ENCODE measurements at places on chromosomes 2 and 18. TPM values are rescaled to one million over a fixed set of nuclear protein-coding genes. Genes with fewer than 3 reads are reported as not detected.

DNA sequence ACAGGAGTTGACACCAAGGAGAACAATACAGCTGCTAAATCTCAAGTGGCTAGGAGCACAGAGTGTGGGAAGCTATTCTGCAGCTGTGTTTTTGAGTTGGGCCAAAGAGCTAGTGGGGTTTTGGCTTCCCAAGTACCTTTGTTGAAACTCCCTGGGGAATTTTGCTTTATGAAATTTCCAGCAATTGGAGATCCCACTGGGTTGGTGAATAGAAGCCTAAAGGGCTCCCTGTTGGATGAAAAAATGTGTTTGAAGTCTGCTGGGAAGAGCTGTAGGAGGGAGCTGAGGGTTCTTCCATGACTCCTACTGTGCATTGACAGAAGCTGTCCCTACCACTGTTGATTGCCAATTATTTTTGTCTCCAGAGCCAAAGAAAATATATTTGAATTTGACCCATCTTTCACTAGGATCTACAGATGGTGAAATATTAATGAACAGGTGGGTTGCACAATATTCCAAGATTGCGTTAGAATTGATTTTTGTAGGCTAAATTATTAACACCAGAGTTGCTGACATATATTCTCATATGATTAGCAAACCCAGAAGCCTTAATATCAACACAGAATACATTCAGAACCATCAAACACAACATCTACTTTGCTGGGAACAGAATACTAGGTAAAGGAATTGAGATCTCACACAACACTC lies 95.4 kb upstream of the CYP1B1 start:
- no peak for DNase-seq

GRCh38 chr2:130759906-130760753 lies 4.8 kb downstream of the AMER3 start:
- no peak for DNase-seq

DNA sequence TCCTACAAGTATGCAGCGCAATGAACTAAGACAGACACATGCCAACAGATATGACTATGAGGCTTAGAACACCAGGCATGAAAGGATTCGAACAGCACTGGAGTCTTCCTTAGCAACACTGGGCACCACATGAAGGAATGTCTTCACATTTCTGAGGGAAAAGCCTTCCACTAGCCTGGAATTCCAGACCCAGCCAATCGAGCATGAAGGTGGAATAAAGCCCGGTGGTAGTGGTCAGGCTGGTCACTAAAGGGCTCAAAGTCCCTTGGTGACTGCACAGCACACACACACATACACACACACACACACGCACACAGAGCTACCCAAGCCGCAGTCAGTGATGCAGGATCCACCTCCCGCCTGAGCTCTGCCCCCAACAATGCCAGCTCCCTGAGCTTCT lies 19.7 kb upstream of the SFXN5 start:
- peak; percentile 50 for DNase-seq

The NEURL3 gene
- polyA plus RNA-seq = 0.81 TPM

GRCh38 chr2:173354073-173354581 lies 545 bp upstream of the CDCA7 start:
- DNase-seq = peak; percentile 26

DNA sequence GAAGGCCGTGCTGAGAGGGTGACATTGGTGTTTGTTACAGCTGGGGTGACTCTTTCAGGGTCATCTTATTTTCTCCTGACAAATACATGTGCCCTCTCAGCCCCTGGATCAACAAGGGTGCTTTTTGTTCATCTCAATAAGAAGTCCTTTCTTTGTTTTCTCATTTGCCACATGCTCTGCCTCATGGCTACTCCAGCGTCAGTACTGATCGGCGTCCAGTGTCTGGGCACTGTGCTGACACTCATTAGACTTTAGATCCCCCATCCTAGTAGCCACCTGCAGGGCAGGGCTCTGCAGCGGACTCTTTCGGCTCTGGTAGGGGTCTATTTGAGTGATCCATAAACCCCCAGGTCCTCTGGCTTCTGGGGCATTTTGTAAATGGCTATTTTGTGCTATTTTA lies 38.4 kb downstream of the NPPC start:
- DNase-seq = no peak

The NOL4 gene
- polyA plus RNA-seq = 6.5 TPM

DNA sequence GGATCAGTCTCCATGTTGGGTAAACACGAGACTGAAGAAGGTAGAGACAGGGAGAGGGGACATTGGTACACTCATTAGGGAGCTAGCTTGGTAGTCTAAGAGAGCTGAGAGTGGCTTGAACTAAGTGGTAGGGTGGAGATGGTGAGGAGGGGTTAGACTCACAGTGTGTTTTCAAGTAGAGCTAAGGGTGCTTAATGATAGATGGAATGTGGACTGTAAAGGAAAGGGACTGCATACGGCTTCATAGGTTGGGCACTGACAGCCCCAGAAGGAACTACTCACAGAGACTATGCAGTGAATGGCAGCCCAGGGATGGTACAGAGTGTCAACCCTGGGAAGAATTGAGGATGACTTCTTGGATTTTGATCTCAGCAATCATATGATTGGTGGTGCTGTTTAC lies 178.1 kb downstream of the CCDC85A start:
- no peak for DNase-seq

The CFC1 gene
- 3.7 TPM for polyA plus RNA-seq

- no peak for DNase-seq
Measured at GRCh38 chr2:234606896-234607295, 110.0 kb upstream of the ARL4C start.

DNA sequence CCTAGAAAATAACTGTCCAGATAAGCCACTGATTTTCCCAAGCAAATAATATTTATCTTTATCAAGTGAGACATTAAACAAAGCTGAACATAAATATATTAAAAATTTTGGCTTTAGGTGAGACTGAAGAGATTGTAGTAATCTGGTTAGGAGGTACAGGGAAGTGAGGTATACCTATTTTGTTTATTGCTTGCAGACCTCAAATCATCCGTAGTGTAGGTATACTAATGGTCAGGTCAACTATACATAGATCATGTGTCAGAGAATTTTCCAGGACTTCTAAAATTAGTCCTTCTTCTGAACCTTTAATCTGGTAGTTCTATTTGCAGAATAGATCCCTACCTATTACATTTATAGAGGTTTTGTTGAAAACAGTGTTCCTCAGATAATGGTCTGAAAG lies 41.5 kb downstream of the SP140 start:
- no peak for DNase-seq

GRCh38 chr2:49978341-49978740 lies 824.0 kb upstream of the FSHR start:
- DNase-seq = no peak

The SLC9A4 gene
- polyA plus RNA-seq = 0.04 TPM

The ASIC4 gene
- 1.1 TPM for polyA plus RNA-seq

The TEKT4 gene
- polyA plus RNA-seq = not detected
